Esophagus muscularis mucosa (tissue), 4 donors: ENCODE measurements at places on chromosomes 2 and 18. TPM values are rescaled to one million over a fixed set of nuclear protein-coding genes. Genes with fewer than 3 reads are reported as not detected.

DNA sequence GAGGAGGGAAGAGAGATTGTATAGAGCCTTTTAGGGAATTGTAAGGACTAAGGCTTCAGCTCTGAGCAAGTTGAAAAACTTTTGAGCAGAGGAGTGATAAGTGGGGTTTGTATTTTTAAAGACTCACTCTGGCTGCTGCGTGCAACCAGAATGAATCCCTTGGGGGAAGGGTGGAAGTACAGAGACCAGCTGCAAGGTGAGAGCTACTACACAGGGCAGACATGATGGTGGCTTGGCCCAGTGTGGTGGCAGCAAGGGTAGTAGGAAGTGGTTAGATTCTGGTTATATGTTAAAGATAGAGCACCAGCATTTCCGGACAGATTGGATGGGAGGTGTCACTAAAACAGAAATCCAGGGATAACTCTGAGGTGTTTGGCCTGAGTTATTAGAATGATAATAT is 10.1 kb upstream of the SESTD1 start:
- H3K27ac ChIP-seq = peak overlapping the region; percentile 40
- H3K4me3 ChIP-seq = no peak overlapping the region
- peaks cover 37% of the 10 kb centered on the region for H3K4me1 ChIP-seq

- peak overlapping the region; percentile 60 for H3K27ac ChIP-seq
- peaks cover 39% of the 10 kb centered on the region for H3K4me1 ChIP-seq
- H3K4me3 ChIP-seq = no peak overlapping the region
- DNase-seq = no peak
These were observed 177.1 kb downstream of the FAM210A start for GRCh38 chr18:13548966-13549879.

- H3K4me3 ChIP-seq = no peak overlapping the region
- no peaks in the 10 kb centered on the region for H3K36me3 ChIP-seq
- no peak overlapping the region for H3K27ac ChIP-seq
- DNase-seq = no peak
These were observed 43.7 kb upstream of the CAB39 start for GRCh38 chr2:230668939-230669303.

DNA sequence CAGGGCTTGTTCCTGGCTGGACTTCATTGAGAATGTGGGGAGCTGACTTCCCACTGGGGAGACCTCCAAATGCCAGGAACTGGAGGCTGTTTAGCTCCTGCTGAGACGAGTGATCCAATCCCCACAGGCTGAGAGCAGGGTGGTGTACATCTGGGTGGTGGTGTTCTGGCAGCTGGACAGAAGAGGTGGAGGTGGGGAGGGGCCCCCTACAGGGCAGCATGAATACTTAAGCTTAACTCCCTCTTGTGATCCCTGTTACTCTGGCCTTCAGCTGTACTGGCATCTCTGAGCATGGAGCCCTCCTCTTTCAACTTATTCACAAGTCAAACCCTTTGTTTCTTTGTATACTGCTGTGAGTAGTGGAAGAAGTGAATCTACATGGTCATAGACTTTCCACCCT is 167.8 kb upstream of the LYPD1 start:
- H3K27ac ChIP-seq = no peak overlapping the region
- no peaks in the 10 kb centered on the region for H3K4me1 ChIP-seq
- DNase-seq = no peak
- H3K4me3 ChIP-seq = no peak overlapping the region

- H3K27me3 ChIP-seq = no peaks in the 10 kb centered on the region
- H3K27ac ChIP-seq = no peak overlapping the region
- DNase-seq = no peak
- H3K4me1 ChIP-seq = no peaks in the 10 kb centered on the region
- H3K36me3 ChIP-seq = peaks cover 91% of the 10 kb centered on the region
- H3K4me3 ChIP-seq = no peak overlapping the region
These were observed 12.7 kb downstream of the TMEM237 start for GRCh38 chr2:201630577-201630976.

GRCh38 chr2:37414470-37414949 is 70.1 kb downstream of the QPCT start:
- H3K36me3 ChIP-seq = no peaks in the 10 kb centered on the region
- peaks cover 13% of the 10 kb centered on the region for H3K4me1 ChIP-seq
- H3K4me3 ChIP-seq = no peak overlapping the region

DNA sequence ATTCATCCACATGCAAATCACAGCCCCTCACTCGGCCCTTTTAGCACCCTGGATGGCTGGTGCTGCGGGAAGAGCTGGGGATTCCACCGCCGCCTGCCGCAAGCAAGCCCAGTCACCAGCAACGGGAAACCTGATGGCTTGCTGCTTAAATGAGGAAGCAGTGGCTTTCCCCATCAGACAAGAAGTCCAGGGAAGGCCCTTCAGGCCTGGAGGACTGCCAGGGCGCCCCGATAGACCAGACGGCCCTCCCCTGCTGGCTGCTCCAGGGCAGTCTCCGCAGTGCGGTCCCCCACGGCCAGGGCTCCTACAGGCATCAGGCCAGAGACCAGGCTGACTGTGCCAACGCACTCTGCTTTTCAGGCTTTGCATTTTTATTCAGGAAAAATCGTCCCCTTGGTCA is 439.1 kb downstream of the EIPR1 start:
- H3K4me1 ChIP-seq = no peaks in the 10 kb centered on the region
- no peak overlapping the region for H3K4me3 ChIP-seq
- H3K36me3 ChIP-seq = no peaks in the 10 kb centered on the region
- no peak overlapping the region for H3K27ac ChIP-seq
- H3K27me3 ChIP-seq = no peaks in the 10 kb centered on the region

DNA sequence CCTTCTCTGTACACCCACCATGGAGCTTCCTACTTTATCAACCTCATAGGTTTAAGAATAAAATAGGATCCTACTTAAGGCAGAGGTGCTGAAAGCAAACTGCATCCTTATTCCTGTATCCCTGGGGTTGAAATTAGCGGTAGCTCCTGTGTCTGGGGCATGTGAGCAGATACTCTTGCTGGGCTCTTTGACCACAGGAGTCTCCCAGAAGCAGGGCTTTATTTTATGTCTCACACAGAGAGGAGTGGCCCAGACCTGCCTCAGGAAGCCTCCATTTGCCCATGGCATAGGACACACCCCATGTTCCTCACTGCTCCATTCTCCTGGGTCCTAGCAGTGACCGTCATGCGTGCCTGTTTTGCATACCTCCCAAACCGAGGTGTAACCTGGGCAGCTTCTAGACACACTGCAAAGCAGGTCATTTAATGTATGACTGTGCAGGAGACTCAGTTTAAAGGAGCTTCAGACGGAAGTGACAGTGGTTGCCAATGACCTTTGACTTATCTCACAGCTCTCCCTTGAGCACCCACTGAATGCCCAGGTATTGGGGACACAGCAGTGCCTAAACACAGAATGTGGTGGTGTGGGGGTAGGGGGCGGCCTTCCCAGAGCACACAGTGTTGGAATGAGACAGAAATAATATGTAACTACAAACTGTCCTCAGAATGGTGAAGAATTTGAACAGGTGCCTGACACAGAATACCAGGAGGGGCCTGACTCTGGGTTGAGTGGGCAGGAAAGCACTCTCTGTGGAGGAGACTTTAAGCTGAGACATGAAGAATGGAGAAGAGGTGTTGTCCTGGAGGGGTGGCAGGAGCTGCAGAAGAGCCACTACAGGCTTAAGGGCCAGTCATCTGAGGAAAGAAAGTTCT is 3.7 kb downstream of the TMEM37 start:
- no peaks in the 10 kb centered on the region for H3K27me3 ChIP-seq
- H3K36me3 ChIP-seq = no peaks in the 10 kb centered on the region
- no peak for DNase-seq
- no peak overlapping the region for H3K27ac ChIP-seq

DNA sequence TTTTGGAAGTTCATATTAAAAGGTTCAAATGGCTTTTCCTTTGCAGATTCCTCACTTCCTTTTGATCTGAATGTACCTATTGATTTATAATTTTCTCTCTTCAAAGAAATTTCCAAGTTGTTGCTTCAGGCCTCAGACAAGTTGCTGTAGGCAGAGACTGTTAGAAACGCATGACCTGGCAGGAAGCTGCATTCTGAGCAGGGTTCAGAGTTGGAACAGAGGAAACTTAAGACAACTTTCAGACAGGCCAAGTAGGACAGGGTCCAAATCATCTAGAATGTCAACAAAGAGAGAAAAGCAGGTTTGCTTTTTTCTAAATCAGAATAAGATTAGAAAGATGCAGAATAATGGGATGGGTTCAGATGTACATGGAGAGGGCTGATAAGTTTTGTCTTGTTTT is 416.3 kb downstream of the LRP1B start:
- no peak overlapping the region for H3K4me3 ChIP-seq
- H3K27me3 ChIP-seq = no peaks in the 10 kb centered on the region
- no peak for DNase-seq
- no peak overlapping the region for H3K27ac ChIP-seq
- H3K36me3 ChIP-seq = no peaks in the 10 kb centered on the region

GRCh38 chr2:65213035-65213434 is 14.6 kb upstream of the ACTR2 start:
- no peak overlapping the region for H3K27ac ChIP-seq
- no peaks in the 10 kb centered on the region for H3K36me3 ChIP-seq
- DNase-seq = no peak
- H3K4me3 ChIP-seq = no peak overlapping the region
- no peaks in the 10 kb centered on the region for H3K4me1 ChIP-seq

DNA sequence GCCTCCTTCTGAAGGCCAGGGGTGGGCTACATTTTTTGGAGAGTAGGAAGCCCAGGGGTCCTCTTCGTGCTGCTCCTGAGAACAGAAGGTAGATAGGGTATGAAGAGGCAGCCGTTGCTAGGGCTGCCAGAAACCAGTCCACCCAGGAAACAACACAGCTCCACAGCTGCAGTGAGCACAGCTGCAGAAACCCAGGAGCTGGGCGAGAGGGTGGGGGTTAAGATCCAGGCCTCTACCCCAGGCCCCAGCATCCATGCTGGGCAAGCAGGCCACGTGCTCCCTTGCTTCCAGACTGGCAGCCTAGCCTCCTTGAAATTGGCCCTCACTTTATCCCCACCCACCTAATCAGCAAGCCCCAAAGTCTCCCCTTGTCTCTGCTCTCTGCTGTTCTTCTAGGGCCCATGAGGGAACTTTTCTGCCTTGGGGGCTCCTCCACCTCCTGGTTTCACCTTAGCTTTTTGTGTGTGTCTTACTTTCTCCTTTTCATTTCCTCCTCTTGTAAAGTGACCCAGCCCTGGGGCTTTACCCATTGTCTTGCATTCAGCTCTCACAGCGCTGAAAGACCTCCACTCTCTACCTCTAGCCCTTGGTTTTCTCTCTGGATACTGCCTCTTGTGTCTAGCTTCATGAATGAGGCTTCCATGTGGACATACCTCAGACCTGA is 30.7 kb downstream of the STON1 start:
- H3K4me3 ChIP-seq = no peak overlapping the region
- no peaks in the 10 kb centered on the region for H3K27me3 ChIP-seq
- no peaks in the 10 kb centered on the region for H3K36me3 ChIP-seq
- no peaks in the 10 kb centered on the region for H3K4me1 ChIP-seq

GRCh38 chr2:194289712-194290346 is 1367.2 kb upstream of the SLC39A10 start:
- no peak overlapping the region for H3K27ac ChIP-seq
- no peak for DNase-seq
- no peaks in the 10 kb centered on the region for H3K36me3 ChIP-seq

GRCh38 chr2:30636311-30636710 is 170.9 kb downstream of the CAPN13 start:
- H3K4me3 ChIP-seq = no peak overlapping the region
- no peaks in the 10 kb centered on the region for H3K27me3 ChIP-seq
- no peak for DNase-seq
- H3K27ac ChIP-seq = no peak overlapping the region

DNA sequence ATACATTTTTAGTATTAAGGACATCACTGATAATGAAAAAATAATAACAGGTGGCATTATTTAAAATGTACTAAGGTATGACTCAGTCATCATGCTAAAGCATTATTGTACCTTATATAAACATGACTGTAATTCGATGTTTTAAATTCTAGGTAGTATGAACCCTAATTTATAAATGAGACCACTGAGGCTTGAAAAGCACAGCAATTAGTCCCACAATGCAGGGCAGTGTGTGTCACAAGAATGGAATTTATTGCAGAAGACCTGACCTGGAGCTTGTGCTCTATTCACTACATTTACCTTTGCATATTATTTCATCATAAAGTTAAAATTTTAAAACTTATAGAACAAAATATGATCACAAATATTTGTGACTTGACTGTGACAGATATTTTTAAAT is 358.5 kb upstream of the DSEL start:
- H3K4me3 ChIP-seq = no peak overlapping the region
- no peak for DNase-seq
- no peaks in the 10 kb centered on the region for H3K4me1 ChIP-seq

DNA sequence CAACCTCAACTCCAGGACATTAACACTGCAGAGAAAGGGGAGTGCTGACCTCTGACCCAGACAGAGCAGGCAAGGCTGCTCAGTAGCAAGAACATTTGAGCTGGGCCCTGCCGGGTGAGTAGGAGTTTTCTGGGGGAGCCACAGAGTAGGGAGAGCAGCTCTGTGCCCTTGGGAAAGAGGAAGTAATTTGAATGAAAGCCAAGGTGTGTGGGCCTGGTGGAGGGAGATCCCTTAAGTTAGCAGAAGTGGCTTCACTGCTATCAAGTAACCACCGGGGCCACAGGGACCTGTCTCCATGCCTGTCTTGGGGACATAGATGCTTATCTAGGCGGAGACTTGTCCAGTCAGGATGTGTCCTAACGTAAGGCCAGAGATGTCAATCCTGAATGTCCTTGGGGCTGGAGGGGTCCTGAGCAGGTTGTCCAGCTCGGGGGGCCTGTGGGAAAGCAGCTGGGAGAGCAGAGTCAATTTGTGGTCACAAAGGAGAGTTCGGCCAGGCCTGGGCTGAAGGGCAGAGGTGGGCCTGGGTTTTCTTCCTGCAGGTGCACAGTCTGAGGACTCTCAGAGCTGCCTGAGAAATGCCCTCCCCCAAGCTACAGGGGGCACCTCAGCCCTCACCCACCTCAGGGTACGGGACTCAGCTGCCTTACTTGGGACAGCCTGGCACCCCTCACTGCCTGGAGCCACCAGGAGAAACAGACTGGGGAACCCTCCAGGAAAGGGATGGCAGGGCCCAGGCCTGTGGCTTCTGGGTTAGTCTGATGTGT is 15.0 kb upstream of the OTOF start:
- DNase-seq = no peak
- H3K36me3 ChIP-seq = no peaks in the 10 kb centered on the region
- no peaks in the 10 kb centered on the region for H3K4me1 ChIP-seq

GRCh38 chr18:36448384-36449290 is 151.1 kb downstream of the FHOD3 start:
- H3K27ac ChIP-seq = no peak overlapping the region
- no peaks in the 10 kb centered on the region for H3K27me3 ChIP-seq
- DNase-seq = peak; percentile 85
- no peak overlapping the region for H3K4me3 ChIP-seq

GRCh38 chr2:133265432-133265949 is 302.8 kb downstream of the NCKAP5 start:
- H3K36me3 ChIP-seq = no peaks in the 10 kb centered on the region
- DNase-seq = no peak
- peak overlapping the region; percentile 57 for H3K4me3 ChIP-seq
- H3K27me3 ChIP-seq = no peaks in the 10 kb centered on the region
- peaks cover 21% of the 10 kb centered on the region for H3K4me1 ChIP-seq
- H3K27ac ChIP-seq = no peak overlapping the region

- H3K4me1 ChIP-seq = no peaks in the 10 kb centered on the region
- no peak overlapping the region for H3K27ac ChIP-seq
- H3K4me3 ChIP-seq = no peak overlapping the region
- DNase-seq = peak; percentile 77
These were observed 167.2 kb downstream of the FBXO15 start for GRCh38 chr18:73980289-73980979.

Gene IL36RN
- not detected for total RNA-seq

Gene FZD7
- total RNA-seq = 67.7 TPM

Gene CRYGD
- not detected for total RNA-seq

Gene INHBB
- total RNA-seq = 13.9 TPM

Gene AGXT
- total RNA-seq = not detected

Gene TRABD2A
- total RNA-seq = 1.2 TPM

Gene RGPD8
- total RNA-seq = 14.7 TPM
